Osteoblast (primary cell): ENCODE measurements at places on chromosomes 2 and 18. TPM values are rescaled to one million over a fixed set of nuclear protein-coding genes. Genes with fewer than 3 reads are reported as not detected.
A peak's percentile ranks its signal among the peaks of the same experiment; 100 is the strongest.

- H3K4me1 ChIP-seq: peaks cover 5% of the 10 kb centered on the region
- no peak overlapping the region for H3K27ac ChIP-seq
- no peaks in the 10 kb centered on the region for H3K36me3 ChIP-seq
- DNase-seq: peak; percentile 71
- H3K27me3 ChIP-seq: no peaks in the 10 kb centered on the region
- no peak overlapping the region for H3K4me3 ChIP-seq
These were observed 24.0 kb upstream of the LOXHD1 start for GRCh38 chr18:46680784-46681695.

The THSD7B gene
- total RNA-seq: under 0.01 TPM in 2 replicates

The LINC00305 gene
- total RNA-seq: not detected in 2 replicates

GRCh38 chr2:33262097-33262496, 214.4 kb upstream of the RASGRP3 start:
- H3K4me1 ChIP-seq: no peaks in the 10 kb centered on the region
- no peaks in the 10 kb centered on the region for H3K27me3 ChIP-seq
- H3K27ac ChIP-seq: no peak overlapping the region
- no peak for DNase-seq
- H3K36me3 ChIP-seq: peaks cover 51% of the 10 kb centered on the region

The ACTG2 gene
- total RNA-seq: 0.72 TPM in 1 of 2 replicates, not detected in the other

The PRSS56 gene
- total RNA-seq: not detected in 2 replicates

The SPRED2 gene
- 15.3 and 17.4 TPM in 2 replicates for total RNA-seq

DNA sequence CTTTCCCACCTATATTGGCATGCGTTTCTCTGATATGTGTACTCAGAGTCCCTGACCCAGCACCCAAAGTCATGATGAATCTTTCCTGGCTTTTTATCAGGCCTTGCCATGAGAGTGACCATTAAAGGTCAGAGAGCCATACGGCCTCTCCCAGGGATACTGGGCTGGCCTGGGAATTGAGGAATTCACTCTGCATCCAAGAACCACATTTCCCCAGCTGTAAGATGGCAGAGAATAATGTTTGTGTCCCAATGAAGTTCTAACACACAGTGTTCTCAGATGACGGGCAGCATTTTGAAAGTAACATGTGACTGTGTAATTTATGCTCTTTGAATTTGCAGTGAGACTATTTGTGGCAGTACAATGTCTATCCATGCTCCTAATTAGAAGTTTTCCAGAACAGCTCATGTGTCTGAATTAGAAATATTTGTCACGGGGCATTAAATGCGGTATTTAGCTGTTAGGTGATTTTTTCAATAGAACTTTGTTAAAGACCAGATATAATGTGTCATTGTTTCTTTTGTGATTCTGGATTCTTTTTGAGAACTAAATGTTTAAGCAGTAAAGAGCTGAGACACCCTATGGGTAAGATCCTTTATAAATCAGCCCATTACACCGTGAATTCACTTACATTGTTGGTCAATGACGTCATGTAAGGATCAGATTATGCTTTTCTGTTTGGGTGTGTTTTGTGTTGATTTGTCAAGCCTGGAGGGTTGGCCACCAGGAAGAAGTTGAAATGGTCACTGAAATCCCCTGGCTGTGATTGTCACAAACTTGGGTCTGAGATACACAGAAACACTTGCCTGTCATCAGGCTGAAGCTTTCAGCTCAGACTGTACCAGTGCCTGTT, 7.3 kb upstream of the SLC3A1 start:
- peaks cover 17% of the 10 kb centered on the region for H3K4me1 ChIP-seq
- peak overlapping the region; percentile 18 for H3K4me3 ChIP-seq
- no peaks in the 10 kb centered on the region for H3K36me3 ChIP-seq
- H3K27me3 ChIP-seq: no peaks in the 10 kb centered on the region

The KCNK3 gene
- not detected in 2 replicates for total RNA-seq
